ENCODE measurements at places on chromosomes 3 and 15. TPM values are rescaled to one million over a fixed set of nuclear protein-coding genes. Genes with fewer than 3 reads are reported as not detected.

The CCRL2 gene
- total RNA-seq, result not detected

The TM6SF1 gene
- total RNA-seq, result 0.27 TPM

DNA sequence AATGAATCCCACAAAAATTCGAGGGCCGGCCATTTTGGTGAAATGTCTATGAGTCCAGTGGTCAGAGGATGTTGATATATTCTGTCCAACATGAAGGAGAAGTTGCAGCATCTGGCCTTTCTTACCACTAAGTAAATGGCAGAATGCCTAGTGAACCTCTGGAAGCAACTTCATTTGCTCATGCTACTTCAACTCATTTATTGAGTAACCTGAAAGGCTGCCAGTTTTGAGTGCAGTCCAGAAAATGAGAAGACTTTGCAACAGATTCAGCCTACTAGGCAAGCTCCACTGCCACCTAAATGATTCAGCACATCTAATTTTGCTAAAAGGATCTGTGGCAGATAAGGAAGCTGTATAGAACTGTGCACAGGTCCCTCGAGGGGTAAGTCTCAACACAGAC is 265.0 kb downstream of the OPA1 start:
- no peak overlapping the region for H3K27ac ChIP-seq
- peaks cover 5% of the 10 kb centered on the region for H3K27me3 ChIP-seq
- no peak for DNase-seq
- H3K4me3 ChIP-seq, result no peak overlapping the region
- peaks cover 20% of the 10 kb centered on the region for H3K4me1 ChIP-seq

- peaks cover 5% of the 10 kb centered on the region for H3K36me3 ChIP-seq
- H3K27me3 ChIP-seq, result no peaks in the 10 kb centered on the region
- no peak overlapping the region for H3K27ac ChIP-seq
These were observed 99.7 kb downstream of the TIGIT start for GRCh38 chr3:114393367-114394072.

DNA sequence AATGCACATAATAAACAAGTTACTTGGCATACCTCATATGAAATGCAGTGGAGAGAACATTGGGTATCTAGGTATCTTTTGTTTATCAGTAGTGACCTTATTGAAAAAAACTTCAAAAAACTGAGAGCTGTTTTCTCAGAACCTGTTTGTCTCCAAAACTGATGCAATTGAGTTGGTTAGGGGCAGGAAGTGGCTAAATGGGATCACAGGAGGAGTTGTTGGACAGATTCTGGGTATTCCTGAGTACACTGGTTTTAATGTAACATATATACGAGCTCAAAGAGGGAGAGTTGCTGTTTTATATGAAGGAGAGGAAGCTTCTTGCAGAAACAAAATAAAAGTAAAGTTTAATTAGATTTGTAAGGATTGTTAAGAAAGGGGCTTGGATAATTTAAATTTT is 159.5 kb downstream of the C3orf70 start:
- no peak for DNase-seq
- no peaks in the 10 kb centered on the region for H3K4me1 ChIP-seq
- no peaks in the 10 kb centered on the region for H3K27me3 ChIP-seq
- no peak overlapping the region for H3K27ac ChIP-seq

The CERS3 gene
- 0.38 TPM for total RNA-seq

- peaks cover 11% of the 10 kb centered on the region for H3K27me3 ChIP-seq
- no peak overlapping the region for H3K27ac ChIP-seq
- no peaks in the 10 kb centered on the region for H3K4me1 ChIP-seq
- no peaks in the 10 kb centered on the region for H3K36me3 ChIP-seq
- no peak for DNase-seq
- no peak overlapping the region for H3K4me3 ChIP-seq
These were observed 13.8 kb upstream of the MSL2 start for GRCh38 chr3:136209921-136210320.

The LIPH gene
- total RNA-seq, result 0.79 TPM

DNA sequence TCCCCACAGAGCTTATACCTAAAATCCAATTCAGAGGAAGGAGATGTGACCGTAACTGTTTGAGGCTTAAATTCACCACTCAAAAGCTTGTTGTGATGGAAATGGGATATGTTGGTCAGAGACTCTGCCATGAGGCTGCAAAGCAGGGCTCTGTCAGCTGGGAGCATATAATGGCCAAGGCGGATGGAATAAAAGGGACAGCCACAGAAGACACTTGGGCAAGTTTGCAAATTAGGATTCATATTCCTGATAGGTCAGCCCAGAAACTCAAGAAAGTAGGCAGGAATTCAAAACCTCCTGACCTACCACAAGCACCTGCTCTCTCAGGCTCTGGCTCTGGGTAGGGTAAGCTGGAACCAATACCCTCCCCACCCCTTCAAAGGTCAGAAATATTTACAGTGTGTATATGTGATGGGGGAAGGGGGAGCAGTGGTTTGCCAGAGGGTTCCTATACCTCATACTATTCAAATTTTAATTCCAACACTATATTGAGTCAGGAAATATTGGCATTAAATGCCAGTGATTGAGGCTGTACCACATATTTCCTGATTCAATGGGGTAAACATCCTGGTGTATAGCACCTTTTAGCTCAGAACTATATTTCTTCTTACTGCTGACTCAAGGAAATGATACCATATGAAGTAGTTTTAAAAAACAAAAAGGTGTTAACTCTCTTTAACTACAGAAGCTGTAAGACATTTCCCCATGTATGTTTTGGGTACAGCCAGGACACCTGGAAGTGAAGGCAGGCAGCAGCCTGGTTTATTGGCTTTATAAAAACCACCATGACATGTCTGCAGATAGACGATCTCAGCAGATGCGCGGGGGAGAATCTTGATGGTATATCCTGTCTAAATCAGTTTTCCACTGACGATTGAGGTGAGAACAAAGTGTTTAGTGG is 19.2 kb downstream of the FYCO1 start:
- no peak overlapping the region for H3K4me3 ChIP-seq
- no peaks in the 10 kb centered on the region for H3K4me1 ChIP-seq
- H3K27me3 ChIP-seq, result no peaks in the 10 kb centered on the region

The GRM7 gene
- 0.29 TPM for total RNA-seq

The ACAN gene
- total RNA-seq, result 0.93 TPM

GRCh38 chr15:62447742-62448141 is 282.7 kb upstream of the C2CD4B start:
- no peak overlapping the region for H3K27ac ChIP-seq
- no peaks in the 10 kb centered on the region for H3K36me3 ChIP-seq
- H3K4me1 ChIP-seq, result peaks cover 6% of the 10 kb centered on the region

DNA sequence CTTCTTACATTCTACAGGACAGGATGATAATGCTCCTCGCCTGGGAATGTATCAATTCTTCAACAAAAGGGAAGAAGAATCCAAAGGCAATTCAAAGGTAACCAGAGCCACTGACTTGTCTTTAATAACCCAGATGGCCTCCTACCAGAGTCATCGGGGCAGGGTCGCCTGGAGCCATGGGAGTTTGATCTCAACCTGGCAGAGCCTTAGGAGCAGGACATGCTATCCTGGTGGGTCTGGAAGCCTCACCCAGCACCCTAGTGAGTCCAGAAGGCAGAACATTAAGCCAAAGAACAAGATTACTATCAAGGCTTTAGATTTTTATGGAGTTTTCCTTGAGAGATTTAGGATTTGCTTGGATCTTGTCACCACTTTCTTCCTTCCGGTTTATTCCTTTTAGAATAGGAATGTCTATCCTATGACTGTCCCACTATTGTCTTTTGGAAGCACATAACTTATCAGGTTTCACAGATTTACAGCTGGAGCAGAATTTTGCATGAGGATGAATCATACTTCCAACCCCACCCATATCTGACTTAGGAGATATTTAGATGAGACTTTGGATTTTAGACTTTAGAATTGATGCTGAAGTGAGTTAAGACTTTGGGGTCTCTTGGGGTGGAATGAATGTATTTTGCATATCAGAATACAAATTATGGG is 330.3 kb upstream of the GOLIM4 start:
- peaks cover 7% of the 10 kb centered on the region for H3K4me1 ChIP-seq
- no peak overlapping the region for H3K4me3 ChIP-seq
- no peak for DNase-seq
- H3K36me3 ChIP-seq, result peaks cover 7% of the 10 kb centered on the region

DNA sequence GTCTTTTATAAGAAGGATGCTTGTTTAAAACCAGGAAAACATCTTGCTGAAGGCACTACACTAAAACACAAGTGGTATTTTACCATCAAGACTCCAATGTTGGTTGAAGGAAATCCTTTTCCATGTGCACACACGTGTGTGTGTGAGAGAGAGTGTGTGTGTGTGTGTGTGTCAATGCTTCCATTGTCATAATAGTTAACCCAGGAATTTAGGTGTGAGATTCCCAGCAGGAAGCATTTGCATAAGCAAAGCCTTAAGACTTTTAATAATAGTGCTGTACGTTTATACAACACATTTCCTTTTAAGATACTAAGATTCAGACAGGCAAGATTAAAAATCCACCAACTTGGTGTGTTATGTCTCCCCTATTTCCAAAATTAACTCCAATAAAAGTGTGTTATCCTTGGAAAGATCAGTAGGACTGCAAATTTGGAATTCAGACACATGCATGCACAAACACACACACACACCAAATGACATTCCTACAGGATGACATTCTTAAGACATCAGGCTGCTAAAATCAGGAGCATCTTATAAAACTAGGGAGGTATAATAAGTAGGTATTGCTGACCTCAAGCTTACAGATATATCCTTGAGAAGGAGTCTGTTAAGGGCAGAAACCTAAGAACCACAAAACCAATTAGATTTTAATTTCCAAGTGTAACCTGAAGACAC is 18.3 kb downstream of the LMCD1 start:
- DNase-seq, result no peak
- H3K27ac ChIP-seq, result no peak overlapping the region
- H3K36me3 ChIP-seq, result peaks cover 12% of the 10 kb centered on the region
- no peak overlapping the region for H3K4me3 ChIP-seq

- DNase-seq, result no peak
- H3K36me3 ChIP-seq, result peaks cover 3% of the 10 kb centered on the region
- H3K27me3 ChIP-seq, result peaks cover 37% of the 10 kb centered on the region
- peaks cover 4% of the 10 kb centered on the region for H3K4me1 ChIP-seq
- H3K4me3 ChIP-seq, result no peak overlapping the region
- H3K27ac ChIP-seq, result no peak overlapping the region
These were observed 1.8 kb downstream of the ANPEP start for GRCh38 chr15:89812847-89813320.

DNA sequence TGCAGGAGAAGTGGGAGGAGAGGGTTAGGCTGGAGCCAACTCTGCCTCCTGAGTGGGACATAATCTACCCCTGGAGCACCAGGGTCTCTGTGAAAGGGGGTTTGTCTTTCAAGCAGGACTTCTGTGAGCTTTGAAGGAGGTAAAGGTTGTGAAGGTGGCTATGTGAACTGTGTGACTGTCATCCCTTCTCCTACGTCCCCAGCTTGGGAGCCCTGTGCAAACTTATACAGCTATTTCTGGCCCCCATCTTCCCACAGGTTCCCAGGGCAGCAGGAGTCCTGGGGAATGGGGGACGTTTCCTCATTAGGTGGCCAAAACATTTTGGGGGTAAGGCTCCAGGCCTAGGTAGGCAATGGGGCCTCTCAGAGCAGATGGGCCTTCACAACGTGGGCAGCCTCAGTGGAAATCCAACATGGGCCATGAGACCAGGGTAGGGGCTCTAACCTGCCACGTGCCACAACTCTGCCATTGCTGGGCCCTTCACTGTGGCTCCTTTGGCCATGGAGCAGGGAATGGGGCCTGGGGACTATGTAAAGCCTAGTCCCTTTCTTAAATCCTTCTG is 3.5 kb downstream of the VIPR1 start:
- peaks cover 40% of the 10 kb centered on the region for H3K27me3 ChIP-seq
- no peak overlapping the region for H3K4me3 ChIP-seq
- H3K27ac ChIP-seq, result no peak overlapping the region
- H3K4me1 ChIP-seq, result peaks cover 14% of the 10 kb centered on the region

The SUSD5 gene
- 1.1 TPM for total RNA-seq

- no peaks in the 10 kb centered on the region for H3K4me1 ChIP-seq
- no peaks in the 10 kb centered on the region for H3K36me3 ChIP-seq
- H3K27me3 ChIP-seq, result no peaks in the 10 kb centered on the region
- no peak for DNase-seq
- H3K27ac ChIP-seq, result no peak overlapping the region
These were observed 975.5 kb downstream of the IGSF11 start for GRCh38 chr3:118059096-118059495.

The SH2D7 gene
- not detected for total RNA-seq

The SLC12A1 gene
- not detected for total RNA-seq

The EPHB1 gene
- 2.2 TPM for total RNA-seq

The FOXL2NB gene
- total RNA-seq, result not detected

GRCh38 chr3:10729439-10729838 is 86.6 kb upstream of the SLC6A11 start:
- no peak for DNase-seq
- H3K4me1 ChIP-seq, result no peaks in the 10 kb centered on the region
- no peaks in the 10 kb centered on the region for H3K36me3 ChIP-seq
- peaks cover 9% of the 10 kb centered on the region for H3K27me3 ChIP-seq

- DNase-seq, result peak; percentile 27
- peak overlapping the region; percentile 96 for H3K27ac ChIP-seq
- peaks cover 57% of the 10 kb centered on the region for H3K4me1 ChIP-seq
- no peaks in the 10 kb centered on the region for H3K27me3 ChIP-seq
- peaks cover 8% of the 10 kb centered on the region for H3K36me3 ChIP-seq
- H3K4me3 ChIP-seq, result peak overlapping the region; percentile 97
These were observed 516.1 kb downstream of the MECOM start for GRCh38 chr3:169147238-169148008.

The TUSC7 gene
- total RNA-seq, result not detected

DNA sequence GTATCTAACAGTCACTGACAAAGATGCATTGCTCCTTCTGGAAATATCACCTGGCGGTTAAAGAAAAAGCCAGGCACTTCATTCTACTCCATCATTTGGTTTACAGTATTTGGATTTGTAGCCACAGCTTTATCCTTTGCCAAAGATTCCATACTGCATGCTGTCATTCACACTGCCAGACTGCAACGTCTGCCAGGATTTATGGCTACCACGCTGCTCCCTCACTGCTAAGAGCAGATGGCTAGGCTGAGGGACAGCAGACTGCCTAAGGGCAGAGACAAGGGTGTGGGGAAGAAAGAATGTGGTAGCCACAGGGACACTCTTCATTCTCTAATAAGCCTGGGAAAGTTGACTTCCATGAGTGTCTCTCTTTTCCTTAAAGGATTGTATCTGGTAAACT is 1047.0 kb downstream of the TUSC7 start:
- no peak overlapping the region for H3K4me3 ChIP-seq
- peaks cover 2% of the 10 kb centered on the region for H3K4me1 ChIP-seq
- H3K36me3 ChIP-seq, result no peaks in the 10 kb centered on the region
